Kidney tubule cell (primary cell): ENCODE measurements at places on chromosomes 12 and 14.

GRCh38 chr12:52656616-52657015 is 4.6 kb upstream of the KRT2 start:
- DNase-seq, result no peak

- no peak for DNase-seq
Measured at GRCh38 chr14:88209273-88209672, 113.8 kb downstream of the KCNK10 start.

DNA sequence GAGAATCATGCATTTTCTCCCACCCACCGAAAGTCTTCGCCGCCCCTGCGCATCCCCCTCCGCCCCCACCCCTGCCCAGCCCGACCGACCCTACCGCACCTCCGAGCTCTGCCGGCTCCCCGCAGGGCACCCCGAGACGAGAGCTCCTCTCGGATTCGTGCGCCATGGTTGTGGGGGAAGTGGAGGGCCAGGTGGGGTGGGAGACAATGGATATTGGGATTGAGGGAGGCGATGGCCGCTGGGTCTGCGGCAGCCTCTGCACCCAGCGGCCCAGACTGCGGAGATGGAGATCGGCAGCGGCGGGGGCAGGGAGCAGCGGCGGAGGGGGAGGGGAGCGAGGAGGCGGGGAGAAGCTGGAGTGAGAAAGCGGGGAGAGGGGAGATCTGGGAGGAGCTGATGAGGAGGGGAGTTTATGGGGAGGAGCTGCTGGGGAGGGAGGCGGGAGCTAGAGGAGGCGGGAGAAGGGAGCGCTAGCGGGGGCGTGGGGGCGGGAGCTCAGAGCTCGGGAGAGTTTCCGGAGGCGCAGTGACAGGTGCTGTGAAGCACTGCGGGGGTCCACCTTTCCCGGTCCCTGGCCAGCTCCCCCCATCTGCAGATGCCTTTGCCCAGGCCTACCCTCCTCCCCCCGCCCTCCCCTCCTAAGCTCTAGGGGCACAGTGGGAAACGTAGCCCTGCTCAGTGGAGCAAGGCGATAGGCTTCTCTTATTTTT is at the start of gene SALL2:
SALL2 (minus strand) TSS at position 385 of the 710 bp plus-strand sequence; CDS start at position 166, 219 bp downstream.
- DNase-seq, result peak; percentile 57

GRCh38 chr14:30808576-30808975 is 65.8 kb upstream of the COCH start:
- peak; percentile 82 for DNase-seq

DNA sequence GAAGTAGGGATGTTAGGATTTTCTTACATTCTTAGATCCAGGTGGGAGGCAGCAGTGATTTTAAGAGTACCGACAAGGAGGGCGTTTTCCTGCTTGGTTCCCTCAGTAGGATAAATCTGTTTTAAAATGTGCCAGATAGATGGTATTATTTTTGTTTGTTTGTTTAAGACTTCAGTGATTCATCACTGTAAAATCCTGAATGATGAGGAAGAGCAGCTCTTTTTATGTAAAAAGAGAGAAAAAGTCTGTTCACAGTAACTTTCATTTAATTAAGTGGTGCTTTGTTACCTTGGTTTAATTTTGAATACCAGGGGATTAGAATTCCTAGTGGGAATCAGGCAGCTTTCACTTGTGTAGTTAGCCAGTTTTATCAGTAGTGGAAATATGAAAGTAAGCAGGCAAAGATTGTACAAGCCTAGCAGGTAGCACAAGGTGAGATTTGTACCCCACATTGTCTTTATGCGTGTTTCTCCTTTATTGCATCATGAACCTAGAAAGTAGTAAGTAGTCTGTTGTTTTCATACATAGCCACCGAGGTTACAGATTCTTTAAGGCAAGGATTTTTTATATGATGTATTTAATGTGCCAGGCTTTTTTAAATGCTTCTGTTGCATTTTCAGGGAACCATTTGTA is 349.6 kb downstream of the CCDC91 start:
- no peak for DNase-seq

- peak; percentile 8 for DNase-seq
Measured at GRCh38 chr12:52715416-52715815, 12.1 kb upstream of the KRT77 start.

GRCh38 chr12:89875809-89876208 is 167.2 kb upstream of the ATP2B1 start:
- no peak for DNase-seq

DNA sequence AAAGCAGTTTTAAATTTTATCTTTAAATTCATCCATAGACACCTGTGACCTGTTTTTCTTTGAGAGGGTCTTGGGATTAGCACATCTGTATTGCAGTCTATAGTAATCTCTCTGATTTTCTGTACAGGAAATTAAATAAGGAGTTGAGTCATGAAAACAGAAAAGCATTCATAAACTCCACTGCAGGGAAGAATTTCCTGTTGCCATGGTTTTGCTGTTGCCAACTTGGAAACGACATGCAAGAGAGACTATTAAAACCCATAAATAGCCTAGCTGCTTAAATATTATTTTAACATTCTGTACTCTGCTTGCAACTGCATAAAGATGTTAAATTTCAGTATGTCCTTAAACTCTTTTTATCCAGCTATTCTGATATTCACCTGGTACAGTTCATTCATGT is 281.0 kb upstream of the RGS6 start:
- peak; percentile 68 for DNase-seq

GRCh38 chr14:44626423-44626822 is 119.3 kb upstream of the FSCB start:
- DNase-seq, result no peak

GRCh38 chr12:2295941-2296461 is 243.2 kb downstream of the CACNA1C start:
- peak; percentile 90 for DNase-seq

- DNase-seq, result no peak
Measured at GRCh38 chr12:119258556-119258955, 76.0 kb upstream of the CCDC60 start.
